ENCODE measurements at places on chromosomes 12 and 14.

DNA sequence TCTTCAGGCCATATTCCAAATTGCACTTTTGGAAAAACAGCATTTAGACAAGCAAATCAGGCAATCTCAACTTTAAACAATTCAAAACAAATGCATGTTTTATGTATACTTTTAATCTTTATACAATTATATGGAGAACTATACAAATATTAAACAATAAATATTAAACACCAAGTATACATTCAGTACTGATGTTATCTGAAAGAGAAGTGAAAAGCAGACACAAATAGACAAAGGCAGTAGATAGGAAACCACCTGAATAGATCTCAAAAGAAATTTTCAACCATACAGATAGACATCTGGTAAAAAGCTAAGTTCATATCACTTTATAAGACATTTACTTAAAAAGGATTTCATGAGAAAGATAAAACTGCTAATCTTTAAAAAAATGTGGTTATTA, 65.2 kb downstream of the ZC3H14 start:
- no peak for DNase-seq

DNA sequence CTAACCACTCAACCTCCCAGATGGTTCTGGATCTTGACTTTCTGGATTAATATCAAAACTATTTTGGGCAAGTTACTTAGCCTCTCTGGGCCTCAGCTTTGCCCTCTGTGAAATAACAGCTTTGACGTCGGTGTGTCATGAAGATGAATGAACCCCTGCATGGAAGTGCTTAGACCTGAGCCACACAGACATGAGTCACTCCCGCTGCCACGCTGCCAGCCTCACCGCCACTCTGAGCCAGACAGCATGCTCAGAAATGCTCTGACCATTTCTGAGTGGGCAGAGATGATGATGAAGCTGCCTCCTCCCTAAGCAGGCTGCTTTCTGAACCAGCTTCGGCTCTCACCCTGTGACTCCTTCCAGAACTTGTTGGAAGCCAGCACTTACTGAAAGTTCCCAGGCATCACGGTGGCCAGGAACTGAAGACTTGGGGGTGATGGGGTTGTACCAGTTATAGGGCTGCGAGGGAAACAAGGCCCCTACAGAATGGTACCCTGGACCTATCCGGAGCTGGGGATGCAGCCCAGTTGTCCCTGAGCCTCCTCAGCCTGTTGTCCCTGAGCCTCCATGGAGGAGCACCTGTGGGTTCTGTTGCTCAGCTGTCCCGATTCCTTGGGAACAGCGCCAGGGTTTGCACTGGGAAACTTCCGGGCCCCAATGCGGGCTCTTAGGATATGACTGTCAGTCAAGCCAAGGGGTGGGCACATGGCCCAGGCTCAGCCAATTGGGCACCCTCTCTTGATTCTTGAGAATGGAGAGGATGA, 2.0 kb upstream of the CCDC197 start:
- peak; percentile 80 for DNase-seq

- peak; percentile 52 for DNase-seq
Observed at GRCh38 chr12:52602552-52602951, 1.3 kb upstream of the KRT72 start.

DNA sequence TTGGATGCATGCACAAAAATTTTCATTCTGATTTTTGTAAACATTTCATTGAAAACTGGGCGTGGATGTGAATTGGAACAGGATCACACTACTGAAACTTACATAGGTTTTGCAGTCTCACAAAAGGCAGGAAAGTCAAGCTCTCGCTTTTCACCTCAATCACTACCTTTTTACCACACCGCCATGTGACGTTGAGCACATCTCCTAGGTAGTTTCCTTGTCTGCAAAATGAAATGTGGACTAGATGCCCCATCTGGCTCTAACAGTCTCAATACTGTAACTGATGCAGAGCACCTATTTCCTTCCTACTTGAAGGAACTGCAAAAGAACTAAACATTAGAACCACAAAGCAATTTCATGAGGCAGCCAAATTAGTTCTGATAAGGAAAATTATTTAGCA, 4.4 kb upstream of the YY1 start:
- no peak for DNase-seq

- no peak for DNase-seq
Observed at GRCh38 chr12:91890742-91891141, 254.9 kb downstream of the BTG1 start.

GRCh38 chr12:59088673-59089072, 168.4 kb upstream of the LRIG3 start:
- no peak for DNase-seq

GRCh38 chr14:64628940-64629408, 75.2 kb upstream of the PLEKHG3 start:
- no peak for DNase-seq

DNA sequence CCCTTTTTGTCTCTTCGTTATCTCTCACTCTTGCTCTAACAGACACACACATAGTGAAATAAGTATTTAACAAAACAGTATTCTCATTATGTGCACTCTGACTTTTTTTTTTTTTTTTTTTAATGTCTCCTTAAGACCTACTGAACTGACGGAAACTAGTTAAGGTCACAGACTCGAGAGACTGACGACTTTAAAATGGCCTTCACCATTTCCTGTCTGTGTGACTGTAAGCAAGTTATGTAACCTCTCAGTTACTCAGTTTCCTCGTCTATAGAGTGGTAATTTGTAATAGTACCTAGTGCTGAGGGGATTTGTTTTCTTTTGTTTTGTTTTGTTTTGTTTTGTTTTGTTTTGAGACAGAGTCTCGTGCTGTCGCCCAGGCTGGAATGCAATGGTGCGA, 284.8 kb downstream of the FBXL14 start:
- no peak for DNase-seq

DNA sequence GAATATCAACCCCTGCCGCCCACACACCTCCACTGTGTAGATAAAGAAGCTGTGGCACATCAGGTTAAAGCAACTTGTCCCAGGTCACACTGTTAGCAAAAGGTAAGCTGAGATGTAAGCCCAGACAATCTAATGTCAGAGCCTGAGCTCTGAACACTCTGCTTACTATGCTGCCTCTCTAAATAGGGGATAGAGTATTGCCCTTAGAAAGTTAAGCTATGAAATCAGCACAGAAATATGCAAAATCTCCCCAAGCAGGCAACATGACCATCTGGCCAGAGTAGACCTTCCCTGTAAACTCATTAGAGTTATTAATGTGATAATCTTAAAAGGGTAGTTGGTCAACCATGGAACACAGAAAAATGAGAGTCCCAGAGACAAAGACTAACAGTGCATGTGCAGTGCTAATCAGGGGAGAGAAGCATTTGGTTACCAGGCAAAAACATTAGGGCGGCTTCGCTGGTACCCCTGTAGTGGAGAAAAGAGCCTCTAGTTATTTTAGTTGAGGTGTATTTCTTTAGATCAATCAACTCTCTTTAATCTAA, 171.0 kb downstream of the BTG1 start:
- no peak for DNase-seq

GRCh38 chr12:11540156-11540555, 109.3 kb upstream of the ETV6 start:
- DNase-seq = no peak

DNA sequence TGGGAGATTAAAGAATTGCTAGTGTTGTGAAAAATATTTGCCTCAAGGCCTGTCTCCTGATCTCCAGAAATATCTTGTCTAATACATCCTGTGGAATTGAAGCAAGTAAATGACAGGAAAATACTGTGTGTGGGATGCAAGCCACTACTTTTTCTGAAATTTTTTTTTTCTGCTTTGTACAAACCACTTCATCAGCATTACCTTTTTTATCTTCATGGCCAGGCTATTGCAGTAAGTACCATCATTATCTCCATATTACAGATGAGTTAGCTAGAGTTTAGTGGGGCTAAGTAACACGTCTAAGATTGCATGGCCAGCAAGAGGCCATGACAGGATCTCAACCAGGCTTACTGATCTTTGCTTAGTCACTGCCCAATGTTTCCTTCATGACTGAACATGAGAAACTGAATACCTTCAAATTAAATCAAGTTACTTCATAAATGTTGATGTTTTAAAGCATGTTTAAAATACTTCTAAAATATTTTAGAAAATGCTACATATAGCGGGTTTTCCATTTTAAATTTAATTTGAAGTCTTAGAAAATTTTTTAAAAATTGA, 273.7 kb downstream of the SLC6A15 start:
- no peak for DNase-seq

DNA sequence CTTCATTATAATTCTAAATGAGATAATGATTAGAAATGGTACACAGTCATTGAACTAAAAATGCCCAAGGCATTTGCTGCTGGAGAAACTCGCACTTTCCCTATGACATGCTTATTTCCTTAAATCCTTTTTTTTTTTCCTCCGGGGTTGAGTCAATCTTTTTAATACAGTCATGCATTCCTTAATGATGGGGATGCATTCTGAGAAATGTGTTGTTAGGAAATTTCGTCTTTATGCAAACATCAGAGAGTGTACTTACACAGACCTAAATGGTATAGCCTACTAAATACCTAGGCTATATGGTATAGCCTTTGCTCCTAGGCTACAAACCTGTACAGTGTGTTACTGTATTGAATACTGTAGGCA, 29.8 kb upstream of the DACT1 start:
- no peak for DNase-seq

- DNase-seq = no peak
Observed at GRCh38 chr12:31288381-31288780, 37.6 kb downstream of the SINHCAF start.

- no peak for DNase-seq
Observed at GRCh38 chr14:40806471-40806870, 800.2 kb upstream of the LRFN5 start.

GRCh38 chr12:16399101-16399500, 51.7 kb downstream of the MGST1 start:
- no peak for DNase-seq

GRCh38 chr12:50720085-50720484, 43.8 kb upstream of the ATF1 start:
- DNase-seq = no peak

- no peak for DNase-seq
Observed at GRCh38 chr12:64691227-64691794, 67.9 kb downstream of the GNS start.

- no peak for DNase-seq
Observed at GRCh38 chr14:82626156-82627066, 1092.8 kb upstream of the SEL1L start.
